Foreskin keratinocyte (primary cell): ENCODE measurements at places on chromosomes 2 and 18. TPM values are rescaled to one million over a fixed set of nuclear protein-coding genes. Genes with fewer than 3 reads are reported as not detected.

The POTEC gene
- total RNA-seq: not detected in 2 replicates

The FBXO41 gene
- total RNA-seq: 4.0 and 5.0 TPM in 2 replicates

The SERPINB3 gene
- total RNA-seq: 0.56 and 0.88 TPM in 2 replicates

The PLGLB2 gene
- 0.24 TPM in 1 of 2 replicates, not detected in the other for total RNA-seq

The FHL2 gene
- total RNA-seq: 85.9 and 110 TPM in 2 replicates

The MTHFD2 gene
- 121 and 154 TPM in 2 replicates for total RNA-seq

The MROH2A gene
- total RNA-seq: 0.11 and 0.31 TPM in 2 replicates

The GRB14 gene
- 2.4 and 2.6 TPM in 2 replicates for total RNA-seq

The MOGAT1 gene
- not detected in 2 replicates for total RNA-seq

The ZBTB7C gene
- total RNA-seq: under 0.01 and 0.07 TPM in 2 replicates

The SIX2 gene
- total RNA-seq: not detected in 2 replicates

The RALB gene
- total RNA-seq: 49.4 and 57.4 TPM in 2 replicates

The NCKAP5 gene
- 1.3 and 3.0 TPM in 2 replicates for total RNA-seq

The RAD51AP2 gene
- total RNA-seq: 0.04 and 0.10 TPM in 2 replicates

The TRIM54 gene
- not detected in 2 replicates for total RNA-seq

The FOXI3 gene
- total RNA-seq: 0.04 TPM in 1 of 2 replicates, not detected in the other

GRCh38 chr2:64461271-64462058 is 7.5 kb downstream of the LGALSL start:
- no peak for DNase-seq

DNA sequence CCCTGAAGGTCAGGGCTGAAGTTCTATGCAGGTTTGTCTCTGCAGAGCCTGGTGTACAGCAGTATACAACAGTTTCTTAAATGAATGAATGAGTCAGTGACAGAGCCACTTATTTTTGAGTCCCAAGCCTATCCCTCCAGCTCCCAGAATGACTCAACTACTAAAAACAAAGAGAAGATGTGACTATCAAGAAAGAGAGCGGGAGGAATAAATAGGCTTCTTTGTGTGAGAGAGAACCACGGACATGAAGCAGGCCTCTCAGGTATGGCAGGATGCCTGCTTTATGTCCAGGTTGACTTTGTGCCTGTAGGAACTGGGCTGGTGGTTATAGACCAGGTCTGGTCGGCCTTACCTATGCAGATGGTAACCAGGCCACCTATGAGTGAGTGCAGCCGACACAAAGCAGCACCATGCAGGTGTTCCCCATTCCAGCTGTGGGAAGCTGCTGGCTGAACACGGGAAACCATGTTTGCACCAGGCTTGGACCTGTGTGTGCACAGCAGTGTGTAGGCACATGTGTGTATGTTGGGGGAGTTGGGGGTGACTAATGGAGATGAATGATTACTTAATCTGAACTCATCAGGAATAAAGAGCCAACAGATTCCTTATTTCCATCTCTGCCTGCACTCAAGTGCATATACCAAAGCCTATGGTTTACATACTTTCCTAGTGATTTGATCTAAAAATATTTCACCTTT is 171.0 kb downstream of the OSR1 start:
- peak; percentile 74 for DNase-seq

- DNase-seq: no peak
Measured at GRCh38 chr18:58191626-58192025, 147.6 kb downstream of the NEDD4L start.

DNA sequence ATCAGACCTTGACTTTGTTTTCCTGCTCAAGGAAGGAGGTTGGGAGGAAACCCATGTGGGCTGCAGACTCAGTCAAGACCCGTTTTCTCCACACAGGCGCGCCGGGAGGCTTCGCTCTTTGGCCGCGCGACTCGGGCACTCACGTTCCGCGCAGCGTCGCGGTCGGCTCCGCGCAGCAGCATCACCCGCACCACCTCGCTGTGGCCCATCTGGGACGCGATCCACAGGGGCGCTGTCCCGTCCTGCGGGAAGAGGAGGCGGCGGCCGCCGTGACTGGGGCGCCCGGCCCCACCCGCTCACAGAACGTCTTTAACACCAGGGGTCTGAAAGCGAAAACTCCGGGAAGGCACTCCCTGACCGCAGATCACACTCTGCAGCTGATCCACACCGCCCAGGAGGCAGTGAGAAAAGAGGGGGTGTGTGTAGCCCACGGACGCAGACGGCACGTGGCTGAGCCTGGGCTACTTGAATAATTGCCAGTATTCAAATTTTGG is 33.1 kb upstream of the NPC1 start:
- DNase-seq: no peak

DNA sequence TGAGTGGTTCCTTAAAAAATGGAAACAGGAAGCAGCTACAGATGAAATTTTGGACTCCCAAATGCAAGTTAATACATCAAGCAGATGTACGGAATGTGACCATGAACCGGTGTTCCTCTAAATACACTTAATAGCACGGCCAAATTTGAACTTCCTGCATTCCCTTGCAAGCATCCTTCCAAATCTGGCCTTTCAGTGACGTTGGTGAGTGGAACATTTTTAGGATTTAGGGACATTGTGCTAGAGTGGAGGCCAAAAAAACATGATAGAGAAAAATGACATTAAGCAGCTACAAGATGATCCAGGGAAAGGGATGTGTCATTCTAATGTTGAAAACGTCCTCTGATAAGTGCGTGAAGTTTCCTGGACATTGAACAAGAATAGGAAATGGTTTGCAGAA is 62.1 kb downstream of the CTAGE1 start:
- no peak for DNase-seq

GRCh38 chr18:80202264-80202998 is 44.9 kb downstream of the PARD6G start:
- DNase-seq: no peak

DNA sequence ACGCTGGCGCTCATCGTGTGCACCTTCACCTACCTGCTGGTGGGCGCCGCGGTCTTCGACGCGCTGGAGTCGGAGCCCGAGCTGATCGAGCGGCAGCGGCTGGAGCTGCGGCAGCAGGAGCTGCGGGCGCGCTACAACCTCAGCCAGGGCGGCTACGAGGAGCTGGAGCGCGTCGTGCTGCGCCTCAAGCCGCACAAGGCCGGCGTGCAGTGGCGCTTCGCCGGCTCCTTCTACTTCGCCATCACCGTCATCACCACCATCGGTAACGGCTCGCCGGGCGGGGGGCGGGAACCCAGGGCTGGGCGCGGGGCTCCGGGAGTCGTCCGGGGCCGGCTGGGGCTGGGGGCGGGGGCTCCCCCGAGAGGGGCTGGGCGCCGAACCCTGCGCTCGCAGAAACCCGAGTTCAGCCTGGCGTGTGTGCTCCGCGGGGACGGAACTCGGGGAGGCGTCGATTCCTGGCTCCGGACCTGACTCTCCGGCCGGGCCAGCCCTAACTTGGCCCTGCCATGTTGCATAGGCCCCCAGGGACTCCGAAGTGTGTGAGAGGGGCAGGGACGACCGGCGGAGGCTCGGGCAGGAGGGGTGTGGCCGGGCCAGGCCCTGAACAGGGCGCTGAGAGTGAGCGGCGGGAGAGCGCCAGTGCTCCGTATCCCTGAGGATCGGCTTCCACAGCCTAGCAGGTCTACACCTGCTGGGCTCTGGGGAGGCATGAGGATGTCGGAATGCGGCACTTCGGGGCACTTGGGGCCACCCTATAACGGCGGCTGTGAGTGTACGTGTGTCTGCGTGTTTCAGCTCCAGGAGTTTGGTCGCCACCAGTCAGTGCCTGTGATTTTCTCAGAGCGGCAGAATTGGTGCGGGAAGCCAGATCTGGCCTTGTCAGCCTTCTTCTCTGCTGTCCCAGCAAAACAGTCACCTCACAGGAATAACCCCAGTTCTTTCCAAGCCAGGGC is 651 bp downstream of the KCNK3 start:
- DNase-seq: no peak

- DNase-seq: no peak
Measured at GRCh38 chr2:136210822-136211221, 92.9 kb upstream of the CXCR4 start.

DNA sequence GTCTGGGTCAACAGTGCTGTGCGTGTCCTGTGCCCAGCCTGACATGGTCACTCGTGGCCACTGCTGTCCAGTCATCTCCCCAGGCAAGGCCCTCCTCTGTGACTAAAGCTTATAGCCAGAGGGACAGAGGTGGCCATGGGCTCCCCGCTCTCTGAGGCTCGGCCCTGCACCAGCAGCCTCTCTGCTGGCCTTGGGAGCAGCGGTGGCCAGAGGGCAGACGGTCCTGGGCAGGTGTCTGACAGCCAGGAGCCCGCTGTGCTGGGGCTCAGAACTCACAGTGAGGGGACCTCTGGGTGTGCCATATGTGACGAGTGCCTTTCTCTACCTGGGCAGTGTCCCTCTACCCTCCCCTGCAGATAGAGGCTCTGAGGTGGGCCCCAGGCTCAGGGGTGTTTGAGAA is 98.7 kb downstream of the FAM210A start:
- DNase-seq: no peak

GRCh38 chr2:133717497-133717896 is 149.2 kb upstream of the NCKAP5 start:
- peak; percentile 18 for DNase-seq

GRCh38 chr2:3147651-3148530 is 229.7 kb downstream of the EIPR1 start:
- DNase-seq: no peak

GRCh38 chr2:171882089-171882769 is 11.8 kb downstream of the SLC25A12 start:
- DNase-seq: no peak

GRCh38 chr2:80856227-80856626 is 551.7 kb upstream of the LRRTM1 start:
- DNase-seq: no peak

DNA sequence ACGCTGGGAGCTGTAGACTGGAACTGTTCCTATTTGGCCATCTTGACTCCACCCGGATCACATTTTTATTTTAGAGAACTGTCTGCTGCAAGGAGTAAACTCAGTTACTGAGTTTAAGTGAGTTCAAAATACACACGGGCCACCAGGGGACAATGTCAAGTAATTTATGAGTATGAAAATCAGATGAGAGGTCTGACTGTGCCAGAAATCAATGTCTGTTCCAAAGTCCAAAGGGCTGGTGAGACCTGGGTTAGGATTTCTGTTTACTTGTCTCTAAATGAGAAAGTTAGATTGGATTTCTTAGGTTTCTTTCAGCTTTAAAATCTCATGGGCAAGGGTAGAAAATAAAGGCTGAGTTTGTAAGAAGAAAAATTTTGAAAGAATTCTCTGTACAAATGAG is 465.8 kb upstream of the MEIS1 start:
- no peak for DNase-seq

DNA sequence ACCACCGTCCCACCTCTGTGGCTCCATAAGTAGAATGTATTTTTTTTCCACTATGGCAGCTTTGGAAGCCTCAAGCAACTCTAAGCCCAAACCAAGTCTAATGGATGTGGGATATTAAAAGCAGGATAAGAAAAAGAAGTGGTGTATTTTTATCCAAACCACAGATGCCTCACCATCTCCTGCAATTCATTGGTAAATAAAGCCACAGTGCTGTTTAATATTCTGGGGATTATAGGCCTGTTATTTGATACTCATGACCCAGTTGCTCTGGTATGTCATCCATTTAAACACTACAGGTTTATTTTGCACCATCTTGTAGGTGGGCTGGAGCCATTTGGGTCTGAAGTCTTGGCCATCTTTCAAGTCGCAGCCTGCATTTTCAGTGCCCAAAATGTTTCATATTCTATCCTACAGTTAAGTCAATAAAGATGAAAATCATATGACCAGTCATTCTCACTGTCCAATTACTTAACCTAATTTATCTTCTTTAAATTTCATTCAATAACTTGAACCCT is 279.5 kb upstream of the EPHA4 start:
- no peak for DNase-seq

- no peak for DNase-seq
Measured at GRCh38 chr2:127413782-127414637, 4.2 kb upstream of the PROC start.

- DNase-seq: no peak
Measured at GRCh38 chr2:96325041-96325883, at the start of gene ITPRIPL1. TSS of gene ITPRIPL1 (plus strand) at chr2:96325317. CDS start at chr2:96325840, 523 bp downstream.

- peak; percentile 2 for DNase-seq
Measured at GRCh38 chr18:35171315-35171987, 69.4 kb upstream of the ZNF397 start.

- DNase-seq: peak; percentile 86
Measured at GRCh38 chr18:23378302-23378686, 74.8 kb upstream of the RIOK3 start.

GRCh38 chr2:36356298-36356989 is 866 bp downstream of the CRIM1 start:
- DNase-seq: no peak

GRCh38 chr2:8433390-8433789 is 248.5 kb upstream of the ID2 start:
- DNase-seq: no peak

DNA sequence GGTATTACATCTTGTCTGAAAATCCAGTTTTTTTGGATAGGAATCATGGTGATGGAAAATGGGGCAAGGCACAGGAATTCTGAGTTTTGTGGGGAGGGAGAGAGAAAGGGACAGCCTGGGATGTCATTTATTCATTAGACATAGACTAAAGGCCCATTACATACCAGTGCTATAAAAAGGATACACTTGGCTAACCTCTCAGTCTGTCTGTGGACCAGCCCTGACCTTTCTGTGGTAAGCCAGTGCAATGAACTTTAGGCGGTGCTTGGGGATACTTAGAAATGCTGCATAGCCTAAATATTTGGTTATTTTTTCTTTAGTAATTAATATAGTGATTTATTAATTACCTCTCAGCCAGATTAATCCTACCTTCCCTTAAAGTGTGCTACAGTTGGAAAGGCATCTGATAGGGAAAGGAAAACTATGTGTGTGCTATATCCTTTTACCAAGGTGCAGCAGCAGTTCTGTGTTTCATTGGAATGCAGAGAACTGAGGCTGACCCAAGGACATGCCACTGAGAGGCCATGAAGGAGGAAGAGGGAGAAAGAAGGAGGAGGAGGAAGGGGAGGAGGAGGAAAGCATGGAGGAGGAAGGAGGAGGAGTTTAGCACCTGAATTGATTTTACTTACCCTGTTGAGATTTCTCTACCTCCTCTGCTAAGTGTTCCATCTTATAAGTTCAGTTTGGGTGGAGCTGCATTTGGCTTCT is 37.5 kb downstream of the KCNS3 start:
- DNase-seq: no peak

DNA sequence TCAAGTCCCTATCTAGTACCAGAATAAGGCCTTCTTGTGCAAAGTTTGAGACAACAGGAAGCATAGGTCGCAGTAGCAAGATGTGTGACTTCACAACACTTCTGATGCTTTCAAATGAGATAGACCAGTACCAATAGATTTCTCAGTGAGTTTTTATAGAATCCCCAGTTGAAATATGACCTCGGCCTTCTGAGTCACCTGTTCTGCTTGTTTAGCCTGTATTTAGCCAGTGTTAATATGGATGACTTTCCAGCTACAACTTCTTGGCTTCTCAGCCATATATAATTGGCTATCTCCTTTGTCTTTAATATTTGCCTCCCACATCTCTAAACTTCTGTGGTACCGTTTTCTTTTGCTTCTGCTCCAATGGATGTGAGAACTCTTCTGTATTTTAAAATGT is 113.8 kb downstream of the KYNU start:
- DNase-seq: no peak

GRCh38 chr2:69143748-69144360 is 130.9 kb downstream of the ANTXR1 start:
- peak; percentile 65 for DNase-seq
